ENCODE measurements at places on chromosomes 12 and 14.

- DNase-seq = no peak
Measured at GRCh38 chr14:102479107-102479506, 30.5 kb downstream of the ANKRD9 start.

DNA sequence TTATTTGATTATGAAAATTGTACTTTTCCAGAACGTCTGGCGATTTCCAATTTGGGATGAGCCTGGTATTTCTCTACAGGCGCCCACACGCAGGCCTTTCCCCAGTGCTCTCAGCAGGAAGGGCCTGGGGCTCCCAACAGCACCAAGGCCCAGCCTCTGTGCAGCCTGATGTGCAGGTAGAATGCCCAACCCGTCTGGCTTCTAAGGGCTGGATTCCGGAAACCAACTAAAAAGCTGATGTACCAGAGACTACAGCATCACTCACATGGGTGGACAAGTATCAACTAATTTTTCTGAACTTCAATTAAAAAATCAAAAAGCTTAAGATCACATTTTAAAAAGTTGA, 25.8 kb downstream of the CDC42BPB start:
- DNase-seq = no peak

GRCh38 chr14:104248203-104249055, 110.0 kb downstream of the KIF26A start:
- no peak for DNase-seq

DNA sequence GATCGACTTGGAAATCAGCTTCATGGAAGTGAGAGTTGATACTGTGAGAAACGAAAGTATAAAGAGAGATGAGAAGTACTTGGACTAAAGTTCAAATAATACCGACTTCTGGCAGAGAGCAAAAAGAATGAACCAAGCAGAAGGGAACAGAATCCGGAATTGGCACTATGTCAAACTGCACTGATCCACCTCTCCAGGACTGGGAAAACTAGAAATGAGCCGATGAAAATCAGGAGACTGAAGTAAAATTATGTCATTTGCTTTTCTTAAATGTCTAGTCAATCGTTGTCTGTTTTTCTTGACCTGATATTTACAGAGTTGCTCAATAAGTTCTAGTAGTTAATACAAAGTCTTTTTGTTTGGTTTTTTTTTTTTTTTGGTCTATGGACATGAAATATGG, 163.0 kb upstream of the FOXG1 start:
- no peak for DNase-seq

DNA sequence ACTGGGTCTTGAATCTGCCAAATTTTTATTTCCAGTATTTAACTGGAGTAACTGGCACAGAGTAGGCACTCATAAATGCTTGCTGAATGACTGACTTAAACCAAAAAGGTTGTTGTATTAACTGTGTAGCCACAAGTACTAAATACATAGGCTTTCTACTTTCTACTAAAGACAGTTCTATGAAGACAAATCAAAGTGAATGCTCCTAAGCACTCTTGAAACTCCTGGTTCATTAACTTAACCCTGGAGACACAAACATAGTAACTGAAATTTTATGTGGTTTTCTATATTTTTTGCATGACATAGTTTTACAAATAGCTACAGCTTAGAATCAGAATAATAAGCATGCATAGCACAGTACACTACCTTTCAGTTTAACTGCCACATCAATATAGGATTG, 70.4 kb downstream of the TXNDC16 start:
- DNase-seq = no peak

DNA sequence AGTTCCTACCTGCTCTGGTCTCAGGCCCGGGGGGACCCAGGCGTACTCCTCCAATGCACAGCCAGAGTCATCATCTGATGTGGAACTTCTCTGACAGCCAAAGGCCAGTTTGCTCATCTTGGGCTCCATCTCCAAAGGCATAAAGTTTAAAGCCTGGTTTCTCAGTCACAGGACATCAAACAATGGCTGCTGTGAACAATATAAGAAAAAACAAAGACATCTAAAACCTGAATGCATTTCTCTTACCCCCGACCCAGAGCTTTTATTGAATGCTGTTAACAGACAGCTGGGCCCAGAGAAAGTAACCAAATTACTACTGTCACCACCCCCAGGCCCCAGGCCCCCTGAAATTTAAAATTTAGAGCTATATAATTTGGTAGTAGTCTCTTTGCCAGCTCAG, 117.2 kb downstream of the PRICKLE1 start:
- DNase-seq = no peak

- no peak for DNase-seq
Measured at GRCh38 chr14:23101986-23102625, 2.7 kb downstream of the CIROP start.

GRCh38 chr12:71755146-71755892, 656 bp downstream of the RAB21 start:
- DNase-seq = peak; percentile 32

DNA sequence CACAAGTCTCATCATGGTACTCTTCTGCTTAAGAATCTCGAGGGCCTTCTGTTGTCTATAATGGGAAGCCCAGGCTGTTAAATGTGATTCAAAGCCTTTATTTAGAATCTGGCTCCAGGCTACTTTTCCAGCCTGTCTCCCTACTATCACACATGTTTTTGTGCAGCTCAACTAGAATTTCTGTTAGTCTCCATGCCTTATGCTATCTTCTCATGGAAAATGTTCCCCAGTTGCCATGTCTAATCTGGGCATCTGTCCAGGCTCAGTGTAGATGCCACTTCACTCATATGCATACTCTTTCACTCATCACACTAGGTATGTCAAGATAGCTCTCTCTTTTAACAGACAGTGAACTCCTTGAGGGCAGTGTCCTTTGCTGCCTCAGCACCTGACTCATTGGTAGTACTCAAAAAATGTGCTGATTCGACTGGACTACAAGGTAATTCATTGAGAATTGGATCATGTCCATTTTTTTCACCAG, 145.3 kb downstream of the TTLL5 start:
- no peak for DNase-seq

DNA sequence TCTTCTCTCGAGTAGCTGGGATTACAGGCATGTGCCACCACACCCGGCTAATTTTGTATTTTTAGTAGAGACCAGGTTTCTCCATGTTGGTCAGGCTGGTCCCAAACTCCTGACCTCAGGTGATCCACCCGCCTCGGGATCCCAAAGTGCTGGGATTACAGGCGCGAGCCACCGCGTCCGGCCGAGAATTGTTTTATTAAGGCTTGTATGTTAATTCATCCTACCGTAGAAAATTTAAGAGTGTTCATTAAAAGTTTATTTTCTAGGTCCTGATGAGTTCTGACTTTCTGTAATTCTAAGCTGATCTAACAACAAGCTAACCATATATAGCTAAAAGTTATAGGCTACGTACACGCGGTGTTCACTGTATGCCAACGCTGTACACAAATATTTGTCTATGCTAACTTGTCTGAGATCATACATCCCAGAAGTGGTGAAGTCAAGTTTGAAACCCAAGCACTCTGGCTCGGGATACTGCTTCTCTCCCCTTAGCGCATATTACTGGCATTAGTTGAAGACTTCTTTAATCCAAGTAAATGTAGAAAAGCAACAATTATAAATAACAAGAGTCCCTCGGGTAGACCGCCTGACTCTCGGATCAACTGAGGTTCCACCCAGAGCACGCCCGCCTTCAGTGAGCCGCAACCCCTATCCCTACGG, 570 bp upstream of the MRPS35 start:
- DNase-seq = no peak

DNA sequence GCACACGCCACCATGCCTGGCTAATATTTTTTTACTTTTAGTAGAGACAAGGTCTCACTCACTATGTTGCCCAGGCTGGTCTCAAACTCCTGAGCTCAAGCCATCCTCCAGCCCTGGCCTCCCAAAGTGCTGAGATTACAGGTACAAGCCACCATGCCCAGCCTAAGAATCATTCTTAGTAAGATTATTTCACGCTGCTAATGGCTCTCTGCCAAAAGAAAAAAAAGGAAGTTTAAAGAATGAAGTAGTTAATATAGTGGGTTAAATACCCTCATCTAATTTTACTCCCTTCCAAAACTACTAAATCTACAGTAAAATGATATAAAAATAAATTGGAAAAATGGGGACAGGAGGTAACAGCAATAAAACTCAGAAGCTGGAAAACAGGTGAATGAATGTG, 2.6 kb downstream of the ETFRF1 start:
- DNase-seq = no peak

- no peak for DNase-seq
Measured at GRCh38 chr12:67651132-67651695, 2.7 kb downstream of the DYRK2 start.

Measured in T-helper 2 cell (primary cell).